GM18507 (cell line): ENCODE measurements at places on chromosomes 1 and 21.

DNA sequence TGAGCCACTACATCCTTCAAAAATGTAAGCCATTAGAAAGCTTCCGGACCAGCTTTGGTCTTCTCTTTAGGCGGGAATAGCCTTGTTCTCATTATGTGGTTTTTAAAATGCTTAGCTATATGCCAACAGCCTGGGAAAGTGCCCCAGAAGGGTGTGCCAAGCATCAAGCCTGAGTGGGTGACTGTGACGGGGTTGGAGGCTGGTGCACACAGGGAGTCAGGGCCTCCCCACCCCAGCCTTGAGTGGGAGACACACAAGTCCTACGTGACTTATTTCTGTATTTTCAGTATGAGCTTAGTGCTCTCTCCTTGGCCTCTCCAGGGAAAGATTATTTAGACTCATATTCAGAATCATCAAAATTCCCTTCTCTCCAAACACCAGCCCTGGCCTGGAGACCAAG, 9.8 kb downstream of the UBASH3A start:
- no peak for DNase-seq

DNA sequence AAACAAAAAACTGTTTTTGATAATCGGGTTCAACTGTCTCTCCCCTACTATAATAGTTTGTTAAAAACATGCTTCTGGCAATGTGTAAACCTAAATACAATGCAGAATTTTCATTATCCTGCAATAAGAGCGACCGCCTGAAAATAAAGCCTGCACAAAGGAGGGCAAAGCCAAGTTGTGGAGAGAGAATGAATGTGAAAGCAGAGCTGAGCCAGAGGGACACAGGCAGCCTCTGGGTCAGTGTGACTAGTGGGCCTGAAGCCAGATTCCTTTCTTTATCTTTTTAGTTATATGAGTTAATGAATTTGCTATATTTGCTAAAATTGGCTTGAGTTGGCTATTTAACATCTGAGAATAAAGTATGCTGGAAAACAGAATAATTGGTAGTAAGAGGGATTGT, 615.2 kb downstream of the PLA2G4A start:
- no peak for DNase-seq

GRCh38 chr21:46371204-46372013, 47.5 kb downstream of the PCNT start:
- no peak for DNase-seq

DNA sequence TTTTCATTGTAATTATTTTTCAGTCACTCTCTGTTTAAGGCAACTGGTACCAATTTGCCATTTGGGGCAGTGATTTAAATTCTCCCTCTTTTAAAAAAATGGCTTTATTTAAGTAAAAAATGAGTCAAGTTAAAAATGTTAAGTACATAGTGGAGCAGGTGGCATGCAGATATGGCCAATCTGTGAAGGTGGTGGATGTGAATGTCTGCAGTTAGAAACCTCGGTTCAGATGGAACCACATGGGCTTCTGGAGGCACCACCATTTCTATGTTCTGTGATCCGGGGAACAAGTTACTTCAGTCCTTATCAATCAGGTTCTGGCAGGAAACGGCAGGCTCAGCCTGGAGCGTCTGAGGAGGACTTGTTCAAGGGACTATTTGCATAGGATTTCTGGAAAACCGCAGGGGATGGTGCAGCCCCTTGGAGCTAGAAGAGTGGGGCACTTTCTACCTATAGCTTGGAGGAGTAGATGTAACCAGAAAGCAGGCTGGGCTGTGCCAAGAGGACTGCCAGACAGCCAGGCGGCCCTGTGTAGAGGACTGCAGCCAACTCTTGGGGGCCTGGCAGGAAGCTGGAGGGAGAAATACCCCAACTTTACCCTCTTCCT, 12.3 kb downstream of the IGSF21 start:
- no peak for DNase-seq

GRCh38 chr1:149937759-149938158, 1.1 kb upstream of the MTMR11 start:
- no peak for DNase-seq

GRCh38 chr1:41025979-41026819, 4.7 kb upstream of the SLFNL1 start:
- no peak for DNase-seq

- no peak for DNase-seq
These were observed 633.7 kb downstream of the LRRIQ3 start for GRCh38 chr1:73564294-73564693.

GRCh38 chr1:37764888-37765441, at the start of gene EPHA10:
Gene EPHA10, minus strand, starts transcription at chr1:37765120. Its CDS starts 54 bp downstream, at chr1:37765066.
- DNase-seq, result no peak

- no peak for DNase-seq
These were observed at the start of gene ADAMTS4 for GRCh38 chr1:161198897-161199431. Gene ADAMTS4, minus strand, starts transcription at chr1:161199054. Its CDS starts 427 bp downstream, at chr1:161198627.

DNA sequence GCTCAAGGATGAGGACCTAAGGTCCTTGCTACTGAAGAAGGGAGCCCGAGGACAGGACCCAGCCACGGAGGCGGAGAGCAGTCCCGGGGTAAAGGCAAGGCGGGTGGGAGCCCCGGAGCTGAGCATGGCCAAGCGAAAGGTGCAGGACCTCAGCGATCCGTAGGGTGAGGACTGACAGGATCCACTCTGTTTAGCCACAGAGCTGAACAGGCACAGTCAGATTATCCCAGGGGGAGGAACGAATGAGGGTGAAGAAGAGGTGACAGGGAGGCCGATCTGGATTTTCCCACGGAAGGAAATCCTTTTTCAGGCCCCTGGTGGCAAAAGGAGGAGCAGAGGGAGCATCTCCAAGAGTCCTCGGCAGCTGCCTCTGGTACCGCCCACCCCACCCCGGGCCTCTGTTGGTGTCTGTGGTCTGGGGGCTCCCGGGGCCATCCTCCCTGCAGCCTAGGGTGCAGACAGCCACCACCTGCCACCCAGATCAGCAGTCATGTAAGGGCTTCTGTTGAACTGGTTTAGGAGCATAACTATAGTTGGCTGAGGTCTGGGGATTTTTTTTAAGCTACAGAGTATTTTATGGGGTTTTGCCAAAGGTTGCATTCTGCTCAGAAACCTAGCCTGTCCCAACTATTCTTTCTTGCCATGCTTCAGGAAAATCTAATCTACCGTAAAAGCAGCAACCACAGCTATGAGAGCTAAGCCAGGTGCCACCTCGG, 32.3 kb upstream of the LBR start:
- DNase-seq, result no peak

- no peak for DNase-seq
These were observed 276.8 kb downstream of the TBX15 start for GRCh38 chr1:118711356-118711755.

DNA sequence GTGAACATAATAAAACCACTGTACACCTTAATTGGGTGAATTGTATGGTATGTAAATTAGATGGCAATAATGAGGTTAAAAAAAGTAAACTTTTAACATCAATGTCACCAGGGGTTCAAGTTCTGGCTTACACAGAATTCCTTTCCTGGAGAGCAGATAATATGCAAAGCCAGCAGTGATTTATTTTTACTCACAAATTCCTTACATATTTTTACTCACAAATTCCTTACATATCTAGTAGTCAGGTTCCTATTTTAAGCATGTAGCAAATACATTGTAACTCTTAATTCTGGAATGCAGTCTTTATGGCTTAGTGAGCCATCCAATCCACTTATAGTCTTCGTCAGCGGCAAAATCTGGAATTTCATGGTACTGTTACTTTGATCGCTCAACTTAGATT, 1.3 kb upstream of the UBE4B start:
- DNase-seq, result no peak

DNA sequence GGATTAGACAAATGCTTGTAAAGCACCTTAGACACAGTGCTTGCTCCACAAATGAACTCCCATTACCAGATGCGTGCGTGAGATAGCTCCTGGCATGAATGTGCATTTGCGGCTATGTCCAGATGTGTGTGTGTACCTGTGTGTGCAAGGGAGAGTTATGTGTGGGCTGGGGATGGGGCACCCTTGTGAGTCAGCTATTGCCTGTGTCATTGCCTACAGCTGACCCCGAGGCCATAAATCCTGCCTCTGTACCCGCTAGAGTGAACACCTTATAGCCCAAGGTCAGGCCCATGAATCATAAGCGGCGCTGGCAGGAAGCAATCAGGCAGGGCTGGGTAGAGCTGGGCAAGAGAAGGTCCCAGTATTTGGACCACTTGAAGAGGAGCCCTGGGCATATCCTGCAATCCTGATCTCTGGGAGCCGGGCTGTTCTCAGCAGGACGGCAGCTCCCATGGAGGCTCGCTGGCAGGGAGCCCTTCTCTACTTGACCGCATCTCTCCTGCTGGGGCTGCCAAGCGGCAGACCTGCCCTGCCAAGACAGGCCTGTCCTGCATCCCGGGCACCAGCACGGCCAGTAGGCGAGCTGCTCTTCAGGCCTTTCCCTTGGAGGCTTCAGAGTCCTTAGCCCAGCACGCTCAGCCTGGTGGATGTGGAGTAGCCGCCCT, 86.4 kb downstream of the TMEM53 start:
- DNase-seq, result no peak

GRCh38 chr1:48588061-48588460, 116.1 kb upstream of the SPATA6 start:
- DNase-seq, result no peak

DNA sequence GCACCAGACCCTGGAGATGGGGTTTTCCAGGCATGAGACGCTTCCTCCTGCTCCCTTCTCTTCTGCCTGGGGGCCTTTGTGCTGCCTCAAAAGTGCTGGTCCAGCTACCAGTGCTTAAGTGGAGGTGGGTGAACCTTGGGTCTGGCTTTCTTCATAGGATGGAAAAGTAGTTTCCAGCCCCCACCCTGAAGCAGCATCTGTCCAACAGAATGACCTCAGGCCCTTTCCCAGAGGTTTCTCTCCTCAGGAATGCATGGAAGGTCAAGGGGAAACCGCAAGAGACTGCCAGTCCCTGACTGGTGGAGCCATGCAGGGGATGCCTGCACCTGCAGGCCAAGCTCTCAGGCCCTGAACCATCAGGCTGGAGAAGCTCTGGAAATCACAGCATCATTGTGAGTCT, 63.8 kb downstream of the HMGB4 start:
- DNase-seq, result no peak

GRCh38 chr1:115797486-115797885, 29.0 kb upstream of the CASQ2 start:
- DNase-seq, result no peak

- no peak for DNase-seq
These were observed 21.5 kb downstream of the RAP1GAP start for GRCh38 chr1:21647431-21648351.

GRCh38 chr1:21491488-21492355, 17.5 kb upstream of the ALPL start:
- no peak for DNase-seq

GRCh38 chr1:209277662-209278061, 305.9 kb upstream of the CAMK1G start:
- DNase-seq, result no peak

- DNase-seq, result no peak
These were observed 85.1 kb downstream of the JAK1 start for GRCh38 chr1:64881281-64881680.

DNA sequence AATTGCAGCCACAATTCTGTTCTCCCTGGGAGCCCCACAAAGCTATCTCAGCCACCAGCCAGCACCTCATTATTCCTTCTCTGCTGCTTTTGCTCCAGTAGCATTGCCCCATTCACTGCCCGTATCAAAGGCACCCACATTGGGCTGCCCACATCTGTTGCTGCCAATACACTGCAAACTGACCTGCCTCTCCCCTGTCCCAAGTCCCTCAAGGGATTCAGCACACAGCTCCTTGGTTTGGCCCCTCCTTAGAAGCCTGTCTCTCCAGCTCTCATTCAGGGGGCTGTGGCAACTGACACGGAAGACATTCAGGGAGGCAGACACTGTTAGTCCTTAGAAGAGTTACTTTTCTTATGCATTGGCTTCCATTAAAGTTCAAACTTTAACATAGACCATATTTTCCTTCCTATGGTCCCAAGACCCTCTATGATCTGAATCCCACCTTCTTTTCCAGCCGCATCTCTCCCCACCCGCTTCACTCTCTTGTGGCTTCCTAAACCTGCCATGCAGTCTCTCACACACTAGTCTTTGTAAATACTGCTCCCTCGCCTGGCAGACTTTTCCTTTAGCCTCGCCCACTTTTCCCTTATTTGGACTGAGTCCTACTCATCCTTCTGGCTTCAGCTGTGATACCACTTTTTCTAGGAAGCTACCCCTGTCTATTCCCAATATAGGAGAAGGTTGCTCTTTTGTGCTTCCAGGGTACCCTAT, 19.3 kb upstream of the KLHDC8A start:
- DNase-seq, result no peak

DNA sequence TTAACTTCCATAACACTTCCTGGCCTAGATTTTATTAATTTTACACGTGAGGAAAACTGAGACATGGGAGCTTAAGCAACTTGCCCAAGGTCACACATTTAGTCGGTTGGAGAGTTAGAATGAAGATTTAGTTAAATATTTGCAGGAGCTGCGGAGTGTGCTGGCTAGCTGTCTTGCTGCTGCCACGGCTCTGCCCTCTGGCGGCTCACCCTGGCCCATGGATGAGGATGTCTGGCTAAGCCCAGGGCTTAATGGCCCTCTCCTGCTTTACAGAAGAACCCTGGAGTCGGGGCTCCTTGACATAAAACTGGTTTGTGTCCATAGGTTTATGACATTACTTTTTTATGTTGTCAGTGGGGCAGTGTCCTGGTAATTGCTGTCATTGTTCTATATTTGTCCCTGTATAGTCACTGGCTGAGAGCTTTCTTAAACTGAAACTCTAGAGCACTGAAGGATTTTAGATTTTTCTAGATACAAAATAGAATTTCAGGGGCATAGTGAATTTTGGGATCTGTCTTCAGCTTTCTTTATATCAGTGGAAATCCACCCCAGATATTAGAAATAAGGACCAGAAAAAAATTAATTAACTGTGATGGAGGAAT, 88.9 kb upstream of the WLS start:
- no peak for DNase-seq

DNA sequence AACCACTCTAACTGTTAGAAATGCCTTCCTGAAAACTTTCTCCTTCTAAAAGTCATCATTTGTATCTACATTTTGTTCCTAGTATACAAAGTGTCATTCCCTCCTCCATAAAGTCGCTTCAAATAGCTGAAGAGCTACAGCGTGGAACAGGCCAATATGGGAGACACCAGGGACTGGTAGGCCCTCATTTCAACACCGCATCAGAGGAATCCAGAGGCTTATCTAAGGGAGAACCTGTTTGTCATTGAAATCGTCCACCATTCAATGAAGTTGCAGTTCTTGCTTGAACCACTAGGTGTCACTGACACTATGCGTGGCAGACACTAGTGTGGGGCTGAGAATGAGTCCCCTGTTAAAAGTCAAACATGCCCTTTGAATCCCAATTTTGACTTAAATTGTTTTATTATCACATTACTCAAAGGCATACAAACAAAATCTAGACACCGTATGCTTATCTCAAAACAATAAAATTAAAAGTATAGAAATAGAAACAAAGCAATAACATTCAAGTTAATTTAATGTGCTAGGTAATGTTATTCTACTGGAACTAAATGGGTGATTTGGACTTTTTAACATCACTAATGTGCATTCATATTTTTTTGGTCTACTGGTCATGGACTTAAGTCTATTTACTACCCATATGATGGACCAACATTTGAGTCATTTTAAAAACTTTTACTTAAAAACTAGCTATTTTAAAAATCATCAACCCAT, 182.3 kb downstream of the FCRL5 start:
- no peak for DNase-seq

GRCh38 chr1:15351310-15351709, 58.4 kb upstream of the EFHD2 start:
- DNase-seq, result no peak

GRCh38 chr1:245575710-245576109, 420.9 kb downstream of the KIF26B start:
- no peak for DNase-seq

GRCh38 chr1:225506727-225507126, 78.9 kb upstream of the LBR start:
- DNase-seq, result no peak

GRCh38 chr1:184982002-184982954, 8.0 kb upstream of the NIBAN1 start:
- DNase-seq, result peak; percentile 36
